ENCODE measurements at places on chromosomes 2 and 18.

DNA sequence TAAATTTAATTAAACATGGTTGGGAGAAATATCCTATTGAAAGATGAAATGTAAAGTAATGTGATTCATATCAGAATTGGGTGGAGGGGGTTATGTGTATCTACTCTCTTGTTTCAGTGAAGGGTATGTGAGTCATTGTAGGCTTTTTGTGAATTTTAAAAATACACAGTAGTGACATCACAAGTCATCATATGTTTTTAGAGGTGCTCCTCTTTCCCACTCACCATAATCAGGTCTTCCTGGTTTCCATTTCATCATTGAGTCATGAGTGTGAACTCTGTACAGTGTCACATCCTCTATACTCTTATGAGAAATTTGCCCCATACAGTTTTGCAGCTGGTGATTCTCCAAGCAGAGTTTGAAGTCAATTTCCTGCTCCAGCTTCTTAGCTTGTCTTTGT is 18.8 kb downstream of the FSIP2 start:
- DNase-seq, result no peak

DNA sequence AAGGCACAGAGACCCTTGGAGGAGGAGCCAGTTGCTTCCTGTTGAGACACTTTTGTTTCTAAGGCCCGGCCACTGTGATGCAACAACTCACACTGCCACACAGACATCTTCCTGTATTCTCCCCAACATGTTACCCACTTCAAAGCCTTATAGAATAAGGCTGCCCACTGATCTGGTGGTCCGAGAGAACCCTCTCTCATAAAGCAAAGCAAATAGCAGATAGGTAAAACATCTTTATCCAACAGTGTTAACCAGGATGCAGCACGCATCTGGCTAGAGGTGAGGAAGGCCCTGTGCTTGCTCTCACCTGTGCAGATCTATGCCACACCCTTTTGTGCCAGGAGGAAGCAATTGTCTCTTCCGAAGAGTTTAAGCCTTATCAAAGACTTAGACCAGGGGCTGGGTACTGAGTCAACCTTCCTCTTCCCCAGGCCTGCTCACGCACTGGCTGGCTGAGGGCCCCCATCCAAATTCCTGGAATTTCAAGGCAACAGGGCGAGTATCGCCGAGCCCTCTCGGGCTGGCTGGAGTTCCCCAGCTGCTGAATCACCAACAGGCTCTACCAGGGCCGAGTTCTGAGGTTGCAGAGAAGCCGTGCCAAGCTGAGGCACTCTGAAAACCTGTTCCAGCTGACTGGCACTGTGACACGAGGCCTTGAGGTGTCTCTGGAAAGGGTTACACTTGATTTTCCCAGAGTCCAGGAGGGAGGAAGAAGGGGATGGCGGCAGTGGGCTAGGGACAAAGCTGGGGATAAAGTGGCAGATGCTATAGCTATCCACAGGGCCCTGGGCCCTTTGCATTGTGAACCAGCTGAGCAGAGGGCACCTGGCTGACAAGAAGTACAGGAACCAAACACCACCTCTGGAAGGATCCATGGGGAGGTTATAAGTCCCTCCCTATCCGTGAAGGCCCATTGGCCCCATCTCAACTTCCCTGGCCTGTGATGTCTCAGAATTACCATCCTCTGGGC is 29.3 kb downstream of the TGFA start:
- no peak for DNase-seq

DNA sequence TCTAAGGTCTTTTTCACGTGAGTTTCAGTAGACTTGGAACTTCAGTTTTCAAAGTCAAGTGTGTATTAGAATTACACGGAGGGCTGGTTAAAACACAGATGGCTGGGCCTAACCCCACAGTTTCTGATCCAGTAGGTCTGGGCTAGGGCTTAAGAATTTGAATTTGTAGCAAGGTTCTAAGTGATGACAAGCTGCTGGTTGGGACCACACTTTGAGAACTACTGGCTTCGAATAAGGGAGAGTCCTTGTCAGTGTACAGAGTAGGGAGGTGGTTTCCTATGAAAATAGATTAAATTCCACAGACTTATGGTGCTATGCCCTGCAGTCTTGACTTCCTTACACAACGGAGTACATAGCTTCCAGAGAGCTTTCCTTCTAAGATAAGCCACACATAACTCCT is 4.5 kb downstream of the RHOB start:
- DNase-seq, result peak; percentile 62

- no peak for DNase-seq
Observed at GRCh38 chr2:157259386-157259785, 1.9 kb downstream of the GALNT5 start.

DNA sequence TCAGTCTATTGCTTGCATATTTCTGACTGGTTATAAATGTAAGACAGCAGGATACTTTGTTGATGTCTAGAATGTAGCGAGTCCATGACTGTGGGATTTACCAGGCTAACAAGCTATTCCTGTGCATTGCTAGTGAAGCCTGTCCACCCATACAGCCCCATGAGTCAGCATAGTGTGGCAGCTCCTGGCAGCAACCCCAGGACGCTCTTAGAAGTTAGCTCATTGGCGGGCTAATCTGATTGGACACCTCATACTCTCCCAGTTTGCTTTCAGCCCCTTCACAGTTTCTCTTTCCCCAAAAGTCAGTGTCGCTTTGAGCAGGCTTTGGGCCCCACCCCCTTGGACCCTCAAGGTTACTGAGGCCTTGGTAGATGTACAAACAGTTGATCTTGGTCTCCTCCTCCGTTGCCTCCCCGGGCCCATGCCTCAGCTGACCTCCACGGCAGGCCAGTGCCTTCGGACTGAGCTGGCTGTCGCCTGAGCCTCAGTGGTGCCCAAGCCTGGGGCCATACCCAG is 48.0 kb downstream of the COA5 start:
- DNase-seq, result no peak

GRCh38 chr18:23269928-23270327 is 134.6 kb downstream of the CABLES1 start:
- no peak for DNase-seq

DNA sequence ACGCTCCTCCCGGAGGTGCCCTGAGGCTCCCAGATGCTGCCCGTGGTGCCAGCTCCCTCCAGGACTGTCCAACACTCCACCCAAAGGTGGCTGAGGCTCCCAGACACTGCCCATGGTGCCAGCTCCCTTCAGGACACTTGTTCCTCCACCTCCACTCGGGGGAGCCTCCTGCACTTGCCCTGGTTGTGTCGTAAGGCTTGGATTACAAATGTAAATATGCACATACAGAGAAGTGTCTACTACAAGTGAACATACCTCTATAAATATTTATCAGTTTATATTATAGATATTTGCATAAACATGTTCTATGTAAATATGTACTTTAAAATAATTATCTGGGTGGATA is 143.3 kb downstream of the PXDN start:
- DNase-seq, result no peak

DNA sequence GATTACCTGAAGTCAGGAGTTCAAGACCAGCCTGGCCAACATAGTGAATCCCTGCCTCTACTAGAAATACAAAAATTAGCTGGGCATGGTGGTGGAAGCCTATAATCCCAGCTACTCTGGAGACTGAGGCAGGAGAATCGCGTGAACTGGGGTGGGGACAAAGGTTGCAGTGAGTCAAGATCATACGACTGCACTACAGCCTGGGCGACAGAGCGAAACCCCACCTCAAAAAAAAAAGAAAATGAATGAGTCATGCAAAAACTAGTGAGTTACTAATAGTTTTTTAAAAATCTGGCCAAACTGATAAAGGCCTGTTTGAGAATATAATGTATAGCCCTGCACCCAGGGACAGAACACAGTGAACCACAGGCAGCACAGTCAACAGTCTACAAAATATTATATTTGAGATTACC is 17.5 kb downstream of the AFG3L2 start:
- DNase-seq, result no peak

- no peak for DNase-seq
Observed at GRCh38 chr2:75432761-75433361, 127.9 kb downstream of the EVA1A start.

GRCh38 chr2:28225473-28226080 is 167.1 kb upstream of the FOSL2 start:
- no peak for DNase-seq

GRCh38 chr2:10444463-10444862 is 3.7 kb downstream of the ODC1 start:
- no peak for DNase-seq

GRCh38 chr2:191597186-191597751 is 80.7 kb upstream of the NABP1 start:
- DNase-seq, result no peak

- DNase-seq, result no peak
Observed at GRCh38 chr2:120953066-120953756, 217.5 kb downstream of the GLI2 start.

DNA sequence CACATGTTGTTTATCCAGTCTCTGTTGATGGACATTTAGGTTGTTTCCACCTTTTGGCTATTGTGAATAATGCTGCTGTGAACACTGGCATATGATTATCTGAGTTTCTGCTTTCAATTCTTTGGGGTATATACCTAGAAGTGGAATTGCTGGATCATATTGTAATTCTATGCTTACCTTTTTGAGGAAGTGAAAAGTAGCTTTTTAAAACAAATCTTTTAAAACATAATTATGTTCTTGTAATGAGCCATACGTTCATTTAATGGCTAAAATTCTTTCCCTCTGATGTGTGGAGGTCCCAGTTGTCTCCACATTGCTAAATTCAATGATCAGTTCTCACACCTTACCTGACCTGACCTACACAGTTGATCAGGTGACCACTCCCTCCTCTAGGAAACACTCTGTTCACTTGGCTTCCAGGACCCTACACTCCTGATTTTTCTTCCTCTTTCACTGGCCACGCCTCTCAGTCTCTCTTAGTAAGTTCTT is 27.8 kb upstream of the SERTAD2 start:
- DNase-seq, result no peak

DNA sequence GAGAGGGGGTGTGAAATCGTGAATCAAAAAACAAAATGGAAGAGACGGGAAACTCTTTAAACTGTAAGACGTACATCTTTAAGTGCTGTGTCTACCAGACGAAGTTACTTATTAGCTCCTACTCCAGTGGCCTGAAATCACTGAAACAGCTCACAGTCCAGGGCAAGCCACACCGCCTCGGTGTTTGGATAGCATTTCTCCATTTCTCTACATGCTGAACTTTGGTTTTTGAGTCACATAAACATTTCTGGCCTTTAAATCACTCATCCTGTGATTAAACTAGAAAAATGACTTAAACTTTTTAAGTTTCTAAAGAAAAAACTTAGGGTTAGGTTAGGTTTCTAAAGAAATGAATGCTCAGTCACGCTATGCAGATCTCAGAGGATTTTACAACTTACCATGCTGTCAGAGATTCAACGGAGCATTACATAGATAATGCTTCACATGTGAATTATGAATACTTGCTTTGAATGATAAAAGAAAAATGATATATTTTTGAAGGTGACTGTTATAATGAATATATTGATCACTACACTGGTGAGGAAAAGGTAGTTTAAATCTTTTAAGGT is 138.4 kb downstream of the MBP start:
- no peak for DNase-seq

GRCh38 chr2:105821428-105822125 is 76.9 kb downstream of the NCK2 start:
- no peak for DNase-seq

- no peak for DNase-seq
Observed at GRCh38 chr2:27624943-27625342, 3.9 kb downstream of the CCDC121 start.

DNA sequence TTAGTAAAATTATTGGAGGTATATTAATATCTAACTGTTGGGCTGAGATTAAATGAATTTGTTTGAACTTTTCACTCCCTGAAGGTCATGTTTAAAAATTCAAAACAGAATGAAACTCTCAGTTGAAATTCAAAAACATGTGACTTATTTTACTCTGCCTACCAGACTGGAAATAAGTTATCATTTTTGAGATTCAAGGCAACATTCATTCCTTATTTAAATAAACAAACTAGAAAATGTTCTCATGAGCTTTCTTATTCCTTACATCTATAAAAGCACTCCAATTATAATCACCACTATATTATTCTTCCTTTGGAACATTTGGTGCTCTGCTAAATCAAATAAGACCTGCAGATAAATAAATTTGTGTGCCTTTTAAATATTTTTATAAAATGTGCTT is 217.8 kb downstream of the CDH2 start:
- DNase-seq, result no peak

GRCh38 chr2:173028141-173028540 is 47.5 kb upstream of the MAP3K20 start:
- no peak for DNase-seq

DNA sequence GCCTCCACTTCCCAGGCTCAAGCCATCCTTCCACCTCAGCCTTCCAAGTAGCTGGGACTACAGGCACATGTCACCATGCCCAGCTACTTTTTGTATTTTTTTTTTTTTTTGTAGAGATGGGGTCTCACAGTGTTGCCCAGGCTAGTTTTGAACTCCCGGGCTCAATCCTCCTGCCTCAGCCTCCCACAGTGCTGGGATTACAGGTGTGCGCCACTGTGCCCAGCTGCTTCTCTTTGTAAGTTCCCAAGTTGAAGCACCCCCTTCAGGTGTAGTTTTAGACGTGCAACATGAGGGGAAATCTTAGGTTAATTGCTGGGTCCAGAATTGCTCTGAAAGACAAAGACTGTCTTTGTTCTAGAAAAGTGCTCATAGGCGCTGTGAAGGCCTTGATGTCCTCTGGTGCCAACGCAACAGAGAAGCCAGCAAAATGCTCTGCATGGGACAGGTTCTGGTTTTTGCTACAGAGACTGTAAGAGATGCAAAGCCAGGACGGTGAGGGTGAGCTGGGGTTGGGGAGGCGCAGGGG is 46.6 kb downstream of the RRM2 start:
- no peak for DNase-seq

GRCh38 chr2:191678437-191679100 is 633 bp downstream of the NABP1 start:
- DNase-seq, result peak; percentile 55

GRCh38 chr2:160664603-160665140 is 171.1 kb upstream of the RBMS1 start:
- DNase-seq, result no peak

DNA sequence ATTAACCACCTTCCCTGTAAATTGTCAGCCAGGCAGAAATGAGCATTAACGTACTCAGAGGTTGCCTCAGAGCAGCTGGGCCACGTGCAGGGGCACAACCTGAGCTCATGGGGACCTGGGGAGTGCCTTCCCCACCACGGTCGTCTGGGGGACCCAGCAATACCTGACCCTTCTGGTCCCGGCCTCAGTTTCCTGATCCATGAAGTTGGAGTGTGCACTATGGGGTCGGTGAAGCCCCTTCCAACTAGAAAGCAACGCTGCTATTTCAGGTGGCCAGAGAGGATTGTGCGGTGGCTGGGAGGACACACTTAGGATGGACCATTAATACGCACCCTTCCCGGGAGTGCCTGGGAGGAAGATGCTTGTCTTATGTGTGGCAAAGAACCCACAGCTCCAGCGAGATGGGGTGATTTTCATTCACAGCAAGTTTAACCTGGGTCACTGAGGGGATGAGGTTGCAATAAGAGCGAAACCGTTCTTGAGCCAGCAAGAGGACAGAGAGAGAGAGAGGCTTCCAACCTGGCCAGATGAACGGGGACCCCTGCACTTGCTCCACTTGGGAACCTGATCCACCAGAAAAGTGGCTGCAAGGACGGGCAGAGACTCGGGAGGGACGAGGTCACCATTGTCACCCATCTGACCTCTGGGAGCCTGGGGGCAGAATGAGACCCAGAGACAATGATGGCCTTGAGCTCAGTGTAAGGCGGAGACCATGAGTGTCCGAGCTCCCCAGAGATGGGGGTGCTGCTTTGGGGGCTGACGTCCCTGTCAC is 36.2 kb downstream of the NGEF start:
- DNase-seq, result no peak

GRCh38 chr2:233311241-233311926 is 3.8 kb downstream of the SAG start:
- no peak for DNase-seq
